ENCODE measurements at places on chromosomes 1 and 21.

DNA sequence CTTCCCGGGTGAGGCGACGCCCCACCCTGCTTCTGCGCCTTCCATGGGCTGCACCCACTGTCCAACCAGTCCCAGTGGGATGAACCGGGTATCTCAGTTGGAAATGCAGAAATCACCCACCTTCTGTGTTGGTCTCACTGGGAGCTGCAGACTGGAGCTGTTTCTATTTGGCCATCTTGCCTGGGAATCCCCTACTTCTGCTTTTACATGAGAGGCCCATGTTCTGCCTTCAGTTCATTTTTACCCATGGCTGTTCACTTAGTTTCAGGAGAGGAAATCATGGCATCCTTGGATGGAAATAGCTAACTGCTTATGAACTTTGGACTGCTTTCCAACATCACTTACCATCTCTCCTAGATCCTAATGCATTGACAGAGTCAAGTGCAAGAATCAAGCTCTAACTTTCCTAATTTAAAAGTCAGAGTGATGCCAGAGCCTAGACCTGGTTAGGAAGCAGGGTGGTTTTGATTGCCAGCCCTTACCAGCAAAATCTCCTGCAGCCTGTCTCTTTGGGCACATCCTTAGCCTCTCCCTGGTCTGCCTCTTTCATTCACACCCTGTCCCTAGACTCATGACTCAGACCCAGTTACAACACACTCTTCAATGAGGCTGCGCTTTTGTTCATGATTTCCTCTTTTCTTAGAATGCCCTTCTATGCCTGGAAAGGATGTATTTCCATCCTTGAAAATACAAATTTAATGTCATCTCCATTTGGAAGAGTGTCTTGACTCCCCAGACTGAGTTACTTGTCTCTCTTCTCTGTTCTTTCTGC lies 137.2 kb downstream of the KCTD3 start:
- peak; percentile 11 for DNase-seq

- no peak for DNase-seq
Measured at GRCh38 chr1:39779137-39779536, 8.0 kb upstream of the OXCT2 start.

- DNase-seq: no peak
Measured at GRCh38 chr1:19884312-19884711, 2.1 kb downstream of the OTUD3 start.

DNA sequence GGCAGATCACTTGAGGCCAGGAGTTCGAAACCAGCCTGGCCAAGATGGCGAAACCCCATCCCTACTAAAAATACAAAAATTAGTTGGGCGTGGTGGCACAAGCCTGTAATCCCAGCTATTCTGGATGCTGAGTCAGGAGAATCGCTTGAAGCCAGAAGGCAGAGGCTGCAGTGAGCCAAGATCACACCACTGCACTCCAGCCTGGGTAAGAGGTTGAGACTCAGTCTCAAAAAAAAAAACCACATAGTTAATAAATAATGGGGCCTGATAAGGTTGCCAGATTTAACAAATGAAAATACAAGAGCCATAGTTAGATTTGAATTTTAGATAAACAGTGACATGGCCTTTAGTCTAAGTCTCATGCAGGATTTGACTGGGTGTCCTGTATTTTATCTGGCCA lies 175.7 kb downstream of the ZZZ3 start:
- DNase-seq: no peak

DNA sequence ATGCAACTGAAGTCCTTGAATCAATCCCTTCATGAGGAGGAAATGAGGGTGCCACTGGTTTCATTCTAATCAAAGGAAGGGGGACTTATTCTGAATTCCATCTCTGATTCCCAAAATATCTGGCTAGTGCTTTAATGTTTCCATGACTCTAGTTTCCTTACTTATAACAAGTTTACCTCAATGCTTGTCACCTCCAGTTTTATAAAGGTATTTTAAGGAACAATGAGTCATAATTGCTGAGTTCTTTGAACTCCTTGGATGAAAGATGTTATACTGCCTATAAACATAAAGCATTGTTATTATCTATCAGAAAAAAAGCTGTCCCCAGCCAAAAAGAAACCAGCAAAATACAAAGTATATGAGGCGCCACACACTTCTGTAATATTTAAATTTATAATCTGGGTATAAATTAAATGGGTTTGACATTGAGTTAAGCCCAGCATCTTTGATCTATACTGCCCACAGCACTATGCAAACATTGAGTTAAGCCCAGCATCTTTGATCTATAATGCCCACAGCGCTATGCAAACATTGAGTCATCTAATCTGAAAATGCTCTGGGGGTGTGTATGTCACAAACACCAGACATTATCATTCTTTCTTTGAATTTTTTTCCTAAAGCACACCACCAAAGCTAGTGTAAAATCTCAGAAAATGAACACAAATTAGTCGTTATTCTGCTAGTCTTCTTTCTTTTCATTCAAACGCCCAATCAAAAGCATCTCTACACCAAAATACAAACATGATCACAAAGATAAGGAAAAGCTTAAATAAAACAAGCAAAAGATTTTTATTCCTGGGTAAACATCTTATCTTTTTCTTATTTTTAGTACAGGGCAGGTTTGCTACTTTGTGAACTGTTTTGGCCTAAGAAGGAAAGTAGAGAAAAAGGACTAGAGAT lies 11.5 kb upstream of the CXADR start:
- no peak for DNase-seq

GRCh38 chr21:28714777-28715464 lies 277.8 kb downstream of the LTN1 start:
- DNase-seq: peak; percentile 90

DNA sequence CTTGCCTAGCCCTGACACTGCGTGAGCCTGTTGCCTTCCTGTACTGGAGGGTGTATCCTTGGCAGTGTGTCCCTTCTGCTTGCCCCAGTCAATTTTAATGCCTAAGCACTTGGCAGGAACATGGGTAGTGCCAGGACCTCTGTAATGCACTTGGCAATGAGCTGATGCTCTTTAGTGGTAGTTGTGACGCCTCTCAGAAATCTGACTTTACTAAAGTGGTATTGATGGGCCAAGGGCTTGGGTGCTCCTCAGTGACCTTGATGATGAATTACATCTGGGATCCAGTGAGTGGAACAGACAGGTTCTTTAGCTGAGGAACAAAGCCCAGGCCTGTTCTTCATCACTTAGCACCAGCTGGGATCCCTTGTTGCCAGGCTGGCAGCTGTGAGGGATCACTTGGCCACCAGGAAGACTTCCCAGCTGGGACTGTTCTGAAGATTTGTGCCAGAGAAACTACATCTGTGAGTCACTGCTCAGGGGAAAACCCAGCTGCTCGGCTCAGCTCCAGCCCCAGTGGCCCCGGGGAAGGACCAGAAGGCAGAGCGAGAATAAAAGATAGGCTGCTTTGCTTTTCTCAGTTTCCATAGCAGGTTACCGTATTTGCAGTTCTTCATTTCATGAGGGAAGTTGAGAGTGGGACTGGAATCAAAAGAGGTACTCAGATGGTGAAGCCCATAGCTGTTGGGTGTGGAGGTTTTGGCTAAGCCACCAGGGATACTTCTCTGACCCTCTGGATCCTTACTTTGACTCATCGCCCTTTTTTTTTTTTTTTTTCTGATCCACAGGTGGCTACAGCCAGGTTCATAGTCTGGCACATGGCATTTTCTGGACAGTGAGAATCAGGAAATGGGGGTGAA lies 28.5 kb upstream of the KCNA2 start:
- DNase-seq: no peak

DNA sequence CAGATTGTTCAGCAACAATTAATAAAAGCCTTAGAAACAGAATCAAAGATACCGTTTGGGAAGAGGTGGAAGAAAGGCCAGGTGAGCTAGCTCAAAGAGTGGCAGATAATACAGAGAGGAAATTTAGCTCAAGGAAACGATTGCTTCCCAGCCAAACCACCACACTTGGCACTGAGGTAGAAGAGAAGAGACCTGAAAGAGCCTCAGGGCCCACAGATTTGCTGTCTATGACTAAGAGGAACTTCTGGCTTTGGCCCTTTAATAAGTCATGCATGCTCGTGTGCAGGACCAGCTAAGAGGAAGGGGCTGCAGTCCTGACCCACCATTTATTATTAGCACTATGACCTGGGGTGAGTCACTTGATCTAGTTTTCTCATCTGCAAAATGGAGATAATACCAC lies 72.8 kb upstream of the BCL10 start:
- DNase-seq: no peak

- DNase-seq: peak; percentile 63
Measured at GRCh38 chr1:14997646-14998276, 155.8 kb upstream of the TMEM51 start.

Data from fibroblast of skin of back (primary cell).